Activated B cell treated with CpG ODN at 0.5 μM for 24 hours (primary cell): ENCODE measurements at places on chromosomes 2 and 18.

GRCh38 chr2:11842336-11842735 is 95.9 kb downstream of the LPIN1 start:
- no peak for DNase-seq

DNA sequence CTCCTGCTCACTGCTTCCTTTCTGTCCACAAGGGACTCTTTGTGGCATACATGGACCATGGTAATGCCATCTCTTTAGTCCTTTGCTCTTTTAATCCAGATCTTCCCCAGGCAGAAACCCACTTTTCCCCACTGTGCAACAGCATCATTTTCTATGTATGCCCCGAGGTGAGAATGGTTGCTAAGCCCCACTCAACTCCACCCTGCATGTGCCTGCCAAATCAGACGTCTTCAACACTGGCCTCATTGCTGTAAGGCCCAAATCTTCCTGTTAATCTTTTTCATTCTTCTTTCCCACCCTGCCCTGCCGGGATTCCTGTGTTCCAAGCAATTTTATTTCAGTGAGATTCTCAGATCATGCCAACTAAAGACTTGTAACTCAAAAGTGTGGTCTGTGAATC is 328.4 kb downstream of the PAX3 start:
- DNase-seq: no peak

DNA sequence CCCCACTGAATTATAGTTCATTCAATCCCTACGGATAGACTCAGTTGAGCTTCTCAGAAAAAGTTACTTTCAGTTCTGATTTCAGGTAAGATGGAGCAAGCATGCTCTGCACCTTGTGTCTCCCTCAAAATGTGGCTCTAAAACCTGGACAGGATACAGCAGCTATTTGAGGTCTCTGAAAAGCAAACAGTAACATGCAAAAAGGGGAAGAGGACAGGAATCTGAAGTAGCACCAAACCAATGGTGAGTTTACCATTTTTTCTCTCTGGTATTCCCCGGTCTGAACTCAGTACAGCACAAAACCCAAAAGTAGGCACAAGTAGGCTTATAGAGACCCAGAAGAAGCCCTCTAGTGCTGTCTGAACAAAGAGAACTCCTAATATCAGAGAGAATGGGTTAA is 34.1 kb downstream of the LANCL1 start:
- DNase-seq: no peak

DNA sequence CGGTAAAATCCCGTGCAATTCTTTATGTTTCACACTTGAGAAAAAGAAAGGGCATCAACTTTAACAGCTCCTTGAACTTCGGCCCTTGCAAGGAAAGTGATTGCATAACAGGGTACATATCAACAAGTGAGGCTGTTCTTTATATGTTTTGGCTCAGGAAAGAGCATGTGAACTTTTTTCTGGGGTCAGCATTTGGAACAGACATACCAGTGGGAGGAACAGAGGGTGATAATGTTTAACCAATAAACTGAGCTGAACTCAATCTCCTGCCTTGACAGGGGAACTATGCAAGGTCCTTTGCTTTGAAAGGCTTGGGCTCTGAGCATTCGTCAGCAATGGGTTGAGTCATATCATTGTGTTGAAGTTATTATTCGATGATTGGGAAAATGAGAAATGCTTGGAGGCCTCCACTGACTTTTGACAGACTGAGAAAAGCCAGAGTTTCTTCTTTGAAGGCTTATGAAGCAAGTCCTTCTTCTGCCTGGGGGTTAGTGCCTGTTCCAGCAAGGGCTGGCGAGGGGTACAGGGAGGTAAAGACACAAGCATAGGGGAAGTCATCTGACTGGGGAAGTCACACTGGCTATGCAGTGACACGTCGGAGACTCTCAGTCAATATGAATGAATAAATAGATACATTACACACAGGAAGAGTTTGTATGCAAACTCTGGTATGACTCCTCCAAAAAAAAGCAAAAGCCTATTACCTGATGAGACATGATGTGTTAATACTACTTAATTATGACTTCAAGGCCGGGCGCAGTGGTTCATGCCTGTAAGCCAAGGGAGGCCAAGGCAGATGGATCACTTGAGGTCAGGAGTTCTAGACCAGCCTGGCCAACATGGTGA is 57.2 kb downstream of the CYB5A start:
- no peak for DNase-seq

- no peak for DNase-seq
Measured at GRCh38 chr2:86825693-86826381, 35.1 kb upstream of the CD8A start.

DNA sequence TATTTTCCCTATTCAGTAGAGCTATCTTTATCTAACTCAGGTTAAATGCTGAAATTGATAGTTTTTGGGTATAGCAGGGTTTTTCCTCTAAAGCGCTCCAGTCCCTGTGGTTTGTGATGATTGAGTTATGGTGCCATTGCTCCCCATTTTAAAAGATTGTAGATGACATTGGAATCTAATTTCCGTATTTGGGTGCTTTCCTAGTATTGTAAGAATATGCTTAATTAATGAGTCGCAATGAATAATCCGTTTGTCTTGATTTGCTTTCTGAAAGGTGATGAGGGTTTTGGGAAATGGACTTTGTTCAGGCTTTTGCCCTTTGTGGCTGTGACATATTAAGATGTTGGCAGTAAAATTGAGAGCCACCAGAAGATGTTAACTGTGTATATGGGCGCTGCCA is 3.9 kb downstream of the RPS7 start:
- DNase-seq: no peak

DNA sequence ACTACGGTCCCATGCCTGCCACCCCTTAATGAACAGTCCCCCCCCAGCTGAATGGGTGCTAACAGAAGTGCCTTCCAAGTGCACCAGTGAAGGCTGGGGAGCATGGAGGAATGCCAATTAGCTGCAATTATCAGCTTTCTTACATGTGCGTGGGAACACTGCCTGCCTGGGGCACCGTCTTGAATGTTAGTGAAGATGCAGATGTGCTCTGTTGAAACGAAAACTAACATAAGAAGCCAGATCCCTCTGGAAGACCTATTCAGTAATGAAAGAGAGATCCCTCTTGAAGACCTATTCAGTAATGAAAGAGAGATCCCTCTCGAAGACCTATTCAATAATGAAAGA is 154.5 kb downstream of the CLIP4 start:
- DNase-seq: no peak

DNA sequence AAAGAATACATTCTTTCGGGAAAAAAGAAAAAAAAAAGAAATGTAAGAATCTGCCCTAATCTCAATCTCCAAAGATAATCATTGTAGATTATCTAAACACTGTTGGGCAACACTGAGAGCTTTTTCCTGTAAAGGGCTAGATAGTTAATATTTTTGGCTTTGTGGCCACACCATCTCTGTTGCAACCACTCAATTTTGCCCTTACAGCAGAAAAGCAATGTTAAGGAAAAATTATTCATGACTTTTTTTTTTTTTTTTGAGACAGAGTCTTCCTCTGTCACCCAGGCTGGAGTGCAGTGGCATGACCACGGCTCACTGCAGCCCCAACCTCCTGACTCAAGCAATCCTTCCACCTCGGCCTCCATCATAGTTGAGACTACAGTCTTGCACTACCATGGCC is 17.3 kb upstream of the FZD5 start:
- DNase-seq: no peak

DNA sequence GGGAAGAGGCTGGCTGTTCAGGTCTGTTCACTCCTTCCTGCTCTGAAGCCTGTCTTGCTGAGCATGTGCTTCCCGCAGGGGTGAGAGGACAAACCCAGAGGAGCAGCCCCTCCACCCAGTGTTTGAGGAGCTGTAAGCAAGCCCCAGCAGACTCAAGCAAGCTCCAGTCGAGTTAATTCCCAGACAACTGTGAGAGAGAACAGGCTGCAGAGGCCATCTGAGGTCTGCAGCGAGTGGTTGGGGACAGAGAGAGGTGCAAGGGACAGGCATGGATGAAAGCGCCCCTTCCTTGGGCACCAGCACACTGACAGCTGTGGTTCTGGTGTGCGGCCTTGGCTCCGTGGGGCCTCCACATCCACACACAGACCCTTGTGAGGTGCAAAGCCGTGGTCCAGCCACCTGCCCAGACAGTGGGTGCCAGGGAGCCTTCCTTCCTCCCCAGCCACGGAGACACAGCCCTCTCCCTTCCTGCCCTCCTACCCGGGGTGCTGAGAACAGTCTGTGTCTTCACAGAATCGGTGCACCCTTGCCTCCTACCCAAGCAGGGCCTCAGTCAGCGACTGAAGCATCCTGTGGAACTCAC is 36.2 kb downstream of the MAL start:
- DNase-seq: no peak

DNA sequence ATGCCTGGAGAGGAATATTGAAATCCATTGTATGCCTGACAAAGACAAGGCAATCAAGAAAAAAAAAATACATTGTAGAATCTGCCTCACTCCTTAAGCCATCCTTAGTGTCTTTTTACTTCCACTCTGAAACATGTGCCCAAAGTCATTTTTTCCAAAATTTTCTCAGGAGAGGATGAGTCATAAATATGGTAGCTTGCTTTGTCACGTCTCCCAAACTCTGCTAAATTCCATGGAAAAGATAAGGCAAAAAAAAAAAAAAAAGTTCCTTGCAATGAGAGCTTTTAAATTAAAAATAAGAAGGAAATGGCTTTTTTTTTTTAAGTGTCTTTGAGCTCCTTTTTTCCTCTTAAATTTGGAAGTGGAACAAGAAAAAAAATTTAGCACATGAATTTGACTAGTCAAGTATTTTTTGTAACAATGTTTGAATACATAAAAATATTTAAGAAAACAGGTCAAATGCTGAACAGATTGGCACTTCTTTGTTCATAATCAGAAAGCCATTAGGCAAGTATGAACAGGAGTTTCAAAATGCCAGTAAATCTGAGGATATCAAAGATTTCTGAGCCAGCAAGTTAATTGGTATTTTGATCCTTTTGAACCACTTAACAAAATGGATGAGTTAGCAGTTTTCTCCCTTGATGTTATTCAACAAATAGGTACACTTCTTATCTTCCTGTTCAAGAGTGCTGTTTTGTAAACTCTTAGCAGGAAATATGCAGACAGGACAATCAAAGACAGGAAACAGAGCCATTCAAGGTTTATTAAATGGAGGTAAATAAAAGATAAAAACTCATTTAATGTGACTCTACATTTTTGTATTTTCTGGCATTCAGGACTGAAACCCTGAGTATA is 247.3 kb upstream of the SP5 start:
- no peak for DNase-seq

DNA sequence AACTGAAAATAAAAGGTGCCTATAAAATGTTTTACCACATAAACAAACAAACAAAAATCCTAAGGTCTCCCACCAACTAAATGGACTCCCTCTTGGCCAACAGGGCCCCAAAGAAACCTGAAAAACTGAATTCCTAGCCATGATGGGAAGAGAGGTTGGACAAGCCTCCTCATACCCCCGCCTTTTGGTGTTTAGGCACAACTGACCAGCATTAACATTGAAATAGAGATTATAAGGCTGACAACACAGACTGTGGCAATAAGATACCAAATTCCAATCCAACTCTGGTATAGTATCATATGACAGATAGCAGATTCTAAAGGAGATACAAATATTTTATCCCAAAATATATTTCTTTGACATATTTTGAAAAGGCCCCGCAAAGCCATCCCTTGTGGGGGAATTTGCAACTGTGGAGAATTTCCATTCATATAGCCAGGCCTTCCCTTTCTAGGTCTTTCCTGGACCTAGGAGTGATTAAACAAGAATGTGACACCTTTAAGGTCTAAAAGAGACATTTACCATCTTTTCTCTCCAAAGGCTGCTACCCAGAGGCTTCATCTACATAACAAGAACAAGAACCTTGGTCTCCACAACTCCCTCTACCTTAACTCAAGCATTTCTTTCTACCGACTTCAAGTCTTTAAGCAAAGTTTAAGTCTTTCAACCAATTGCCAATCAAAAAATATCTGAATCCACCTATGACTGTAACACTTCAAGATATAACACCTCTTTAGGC is 80.0 kb downstream of the CHN1 start:
- DNase-seq: no peak

DNA sequence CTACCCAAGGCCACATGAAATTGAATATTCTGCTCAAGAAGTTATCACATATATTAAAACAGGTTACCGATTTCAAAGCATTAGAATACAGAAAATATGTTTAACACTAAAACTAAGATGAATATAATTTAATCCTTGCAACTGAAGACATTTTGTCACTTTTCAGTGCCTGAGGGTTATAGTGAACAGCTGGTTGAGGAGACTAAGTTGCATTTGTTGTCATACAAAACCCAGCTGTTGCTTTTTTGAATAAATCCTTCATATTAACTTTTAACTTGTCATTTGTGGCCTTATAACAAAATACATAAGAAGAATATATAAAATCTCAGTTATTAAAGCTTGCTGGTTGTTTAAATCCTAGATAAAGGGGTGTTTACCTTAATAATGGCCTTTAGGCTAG is 37.5 kb downstream of the RBKS start:
- no peak for DNase-seq

DNA sequence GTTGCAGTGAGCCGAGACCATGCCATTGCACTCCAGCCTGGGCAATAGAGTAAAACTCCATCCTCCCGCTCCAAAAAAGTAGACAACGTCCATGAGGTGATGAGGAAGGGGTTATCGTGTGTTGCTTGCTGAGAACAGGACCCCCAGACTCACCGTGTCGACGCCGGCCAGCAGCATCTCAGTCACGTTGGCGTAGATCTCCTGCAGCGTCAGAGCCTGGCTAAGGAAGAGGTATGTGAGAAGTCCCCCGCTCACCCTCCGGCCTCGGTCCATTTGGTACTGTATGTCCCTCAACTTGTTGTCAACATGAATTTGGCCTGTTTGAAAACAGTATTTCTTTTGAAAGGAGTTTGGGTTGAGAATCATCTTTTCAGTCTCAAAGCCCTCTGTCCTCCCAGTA is 20.9 kb downstream of the CYP27C1 start:
- no peak for DNase-seq

DNA sequence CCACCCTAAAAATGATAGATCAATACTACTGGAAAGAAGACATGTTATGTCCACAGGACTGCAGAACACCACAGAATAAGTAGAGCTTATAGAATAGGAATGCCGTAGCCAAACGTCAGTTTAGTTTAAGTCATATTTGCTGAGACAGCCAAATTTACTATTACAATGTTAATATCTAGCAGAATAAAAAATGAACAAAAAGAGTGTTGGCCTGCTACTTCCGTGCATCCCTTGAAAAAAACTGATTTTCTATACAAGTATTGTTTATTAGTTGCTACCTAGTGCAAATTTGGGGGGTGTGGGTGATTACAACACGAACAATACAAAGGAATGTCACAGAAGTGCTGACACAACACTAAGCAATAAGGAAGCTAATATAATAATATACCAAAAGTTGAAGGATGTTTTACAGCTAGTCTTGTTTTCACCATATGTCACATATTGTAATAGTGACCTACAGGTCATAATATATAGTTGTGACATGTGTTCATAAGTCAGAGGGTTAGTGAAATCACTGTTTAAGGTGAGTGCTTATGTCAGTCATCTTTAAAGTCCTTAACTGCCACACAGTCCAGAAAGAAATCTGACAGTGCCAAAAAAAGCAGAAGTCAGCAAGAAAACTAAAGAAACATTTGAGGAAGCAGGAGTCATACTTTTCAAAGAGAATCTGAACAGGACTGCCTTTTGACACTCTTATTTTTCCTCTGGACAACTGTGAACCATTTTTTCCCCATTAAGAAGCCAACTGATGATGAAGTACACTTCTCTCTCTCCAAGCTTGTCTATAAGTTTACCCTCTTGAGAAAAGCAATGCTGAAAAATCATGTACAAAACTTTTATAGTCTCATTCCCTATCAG is 376.4 kb downstream of the ZEB2 start:
- DNase-seq: no peak
